ENCODE measurements at places on chromosomes 13 and 19. TPM values are rescaled to one million over a fixed set of nuclear protein-coding genes. Genes with fewer than 3 reads are reported as not detected.

CHST8 gene
- total RNA-seq, result 0.69 TPM

SLC17A7 gene
- total RNA-seq, result 0.85 TPM

NXNL1 gene
- total RNA-seq, result not detected

RNF126 gene
- total RNA-seq, result 8.6 TPM

ZNF677 gene
- total RNA-seq, result 31.2 TPM

SLC27A5 gene
- 3.5 TPM for total RNA-seq

ZNF837 gene
- 1.5 TPM for total RNA-seq

PRR12 gene
- 4.2 TPM for total RNA-seq

ZNF536 gene
- 34.4 TPM for total RNA-seq

SUCLA2 gene
- total RNA-seq, result 70.4 TPM

SERTM1 gene
- total RNA-seq, result 1.7 TPM

FPR3 gene
- total RNA-seq, result 1.0 TPM

RHPN2 gene
- total RNA-seq, result 3.5 TPM

GPR4 gene
- 0.32 TPM for total RNA-seq

ZNF91 gene
- total RNA-seq, result 223 TPM

Data from urinary bladder (tissue), 4 donors.